SIG-M5 (cell line): ENCODE measurements at places on chromosomes 7 and 10.

- DNase-seq = no peak
Measured at GRCh38 chr10:110397856-110398255, 93.1 kb upstream of the SMNDC1 start.

DNA sequence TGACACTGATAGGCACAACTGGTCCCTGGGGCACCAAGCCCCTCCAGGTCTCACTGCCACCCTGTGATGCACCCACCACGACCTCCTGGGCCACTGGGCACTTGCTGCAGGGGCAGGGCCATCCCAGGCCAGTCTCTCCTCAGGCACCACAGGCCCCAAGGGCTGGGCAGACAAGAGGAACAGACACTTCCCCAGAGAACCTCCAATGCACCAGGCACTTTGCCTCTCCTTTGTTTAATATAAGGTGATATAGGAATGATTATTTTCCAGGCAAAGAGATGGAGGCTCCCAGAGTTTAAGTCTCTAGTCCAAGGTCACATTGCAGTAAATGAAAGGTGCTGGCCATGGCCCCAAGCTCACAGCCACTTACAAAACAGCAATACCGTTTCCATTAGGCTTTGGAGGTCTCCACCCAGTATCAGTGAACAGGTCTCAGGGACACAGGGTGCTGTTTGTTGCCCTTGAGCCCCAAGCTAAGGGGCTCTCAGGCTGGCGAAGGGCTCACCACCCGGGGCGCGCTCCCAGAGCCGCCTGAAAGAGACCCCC is 4.5 kb downstream of the DEPP1 start:
- DNase-seq = no peak

GRCh38 chr7:109246330-109247077 is 676.8 kb downstream of the DNAJB9 start:
- no peak for DNase-seq

DNA sequence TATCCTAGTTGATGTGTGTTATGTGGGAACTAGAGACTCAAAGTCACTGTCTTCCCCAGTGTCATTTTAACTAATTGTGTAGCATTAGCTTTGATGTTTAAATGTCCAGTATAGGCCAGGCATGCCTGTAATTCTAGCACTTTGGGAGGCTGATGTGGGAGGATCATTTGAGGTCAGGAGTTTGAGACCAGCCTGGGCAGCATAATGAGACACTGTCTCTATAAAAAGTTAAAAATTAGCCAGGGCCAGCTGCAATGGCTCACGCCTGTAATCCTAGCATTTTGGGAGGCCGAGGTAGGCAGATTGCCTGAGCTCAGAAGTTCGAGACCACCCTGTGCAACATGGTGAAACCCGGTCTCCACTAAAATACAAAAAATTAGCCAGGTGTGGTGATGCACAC is 24.4 kb downstream of the DDX50 start:
- DNase-seq = no peak

DNA sequence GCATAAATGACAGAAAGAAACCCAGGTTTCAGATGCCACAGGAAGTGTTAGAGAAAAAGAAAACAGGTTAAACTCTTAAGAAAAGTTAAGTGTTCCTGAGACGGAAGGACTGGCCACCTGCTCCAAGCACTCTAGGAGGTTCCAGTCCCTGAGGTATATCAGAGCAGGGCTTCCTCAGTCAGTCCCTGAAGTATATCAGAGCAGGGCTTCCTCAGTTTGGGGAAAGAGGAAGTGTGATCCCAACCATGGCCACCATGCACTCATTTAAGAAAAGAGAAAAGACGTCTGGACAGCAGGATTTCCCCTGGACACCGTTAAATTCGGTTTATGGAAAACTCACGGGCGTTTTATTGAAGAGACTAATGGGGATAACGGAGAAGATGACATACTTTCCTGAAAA is 133.4 kb upstream of the PFKP start:
- no peak for DNase-seq

GRCh38 chr10:126156012-126156411 is 232.3 kb downstream of the ADAM12 start:
- DNase-seq = no peak

DNA sequence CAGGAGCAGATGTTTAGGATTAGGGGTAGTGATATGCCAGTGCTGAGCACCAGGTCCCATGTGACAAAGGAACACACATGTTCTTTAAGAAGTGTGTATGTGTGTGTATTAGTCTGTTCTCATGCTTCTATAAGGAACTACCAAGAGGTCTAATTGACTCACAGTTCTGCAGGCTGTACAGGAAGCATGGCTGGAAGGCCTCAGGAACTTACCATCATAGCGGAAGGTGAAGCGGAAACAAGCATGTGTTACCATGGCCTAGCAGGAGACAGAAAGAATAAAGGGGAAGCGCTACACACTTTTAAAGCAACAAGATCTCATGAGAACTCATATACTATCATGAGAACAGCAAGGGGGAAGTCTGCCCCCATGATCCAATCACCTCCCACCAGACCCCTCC is 22.8 kb upstream of the PDZD8 start:
- no peak for DNase-seq

DNA sequence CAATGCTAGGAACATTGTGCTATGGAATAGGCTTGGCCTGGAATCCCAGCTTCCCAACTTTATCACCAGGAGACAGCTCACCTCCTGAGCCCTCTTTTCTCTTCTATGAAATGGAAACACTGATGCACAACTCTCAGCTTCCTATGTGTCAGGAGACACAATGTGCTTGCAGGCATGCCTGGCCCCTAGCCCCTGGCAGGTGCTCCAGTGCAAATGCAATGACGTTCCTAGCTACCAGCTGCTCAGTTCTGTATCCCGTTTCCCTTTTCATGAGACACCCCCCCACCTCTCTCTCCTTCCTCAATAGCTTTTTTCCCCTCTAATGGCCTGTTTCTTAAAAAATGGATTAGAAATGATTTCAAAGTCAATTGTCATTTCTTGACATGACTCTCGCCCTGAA is 30.7 kb downstream of the HABP2 start:
- no peak for DNase-seq

- no peak for DNase-seq
Measured at GRCh38 chr10:96259150-96259549, 12.2 kb downstream of the BLNK start.

DNA sequence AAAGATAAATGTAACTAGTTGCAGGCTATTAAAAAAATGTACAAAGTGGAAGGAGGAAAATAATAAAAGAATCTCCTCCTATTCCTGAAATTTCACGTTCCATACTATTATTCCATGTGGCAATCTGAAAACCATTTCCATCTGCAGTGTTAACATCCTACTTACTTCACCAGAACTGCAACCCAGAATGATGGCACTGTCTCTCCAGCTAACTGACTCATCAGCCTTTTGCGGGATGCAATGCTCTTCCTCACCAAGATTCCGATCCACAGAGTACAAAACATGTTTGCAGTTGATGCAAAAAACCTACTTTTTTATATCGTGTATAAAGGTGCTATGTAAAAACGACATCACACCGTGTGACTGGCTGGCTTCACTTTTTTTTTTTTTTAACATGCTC is 50.8 kb downstream of the ESYT2 start:
- DNase-seq = no peak

DNA sequence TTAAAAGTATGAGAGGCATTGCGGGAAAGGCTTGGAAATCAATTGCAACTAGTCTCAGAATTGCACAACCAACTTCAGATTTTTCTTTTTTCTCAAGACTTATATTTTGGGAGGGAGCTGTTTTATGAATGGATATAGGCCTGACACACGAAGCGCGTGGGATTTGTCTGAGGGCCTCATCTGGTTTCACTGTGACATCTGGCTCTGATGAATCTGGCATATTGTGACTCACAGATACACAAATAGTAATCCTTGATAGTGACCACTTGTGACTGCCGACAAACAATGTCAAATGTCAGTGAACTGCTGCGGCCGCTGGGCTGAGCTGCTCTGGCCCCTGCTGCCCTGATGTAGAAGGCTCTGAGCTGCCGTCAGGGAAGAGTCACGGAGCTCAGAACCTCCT is 655.1 kb downstream of the INHBA start:
- DNase-seq = no peak

- DNase-seq = no peak
Measured at GRCh38 chr10:121267236-121268003, 330.8 kb downstream of the FGFR2 start.

GRCh38 chr7:77426521-77427051 is 10.4 kb upstream of the GSAP start:
- no peak for DNase-seq

GRCh38 chr7:52410032-52410431 is 625.4 kb upstream of the POM121L12 start:
- no peak for DNase-seq

DNA sequence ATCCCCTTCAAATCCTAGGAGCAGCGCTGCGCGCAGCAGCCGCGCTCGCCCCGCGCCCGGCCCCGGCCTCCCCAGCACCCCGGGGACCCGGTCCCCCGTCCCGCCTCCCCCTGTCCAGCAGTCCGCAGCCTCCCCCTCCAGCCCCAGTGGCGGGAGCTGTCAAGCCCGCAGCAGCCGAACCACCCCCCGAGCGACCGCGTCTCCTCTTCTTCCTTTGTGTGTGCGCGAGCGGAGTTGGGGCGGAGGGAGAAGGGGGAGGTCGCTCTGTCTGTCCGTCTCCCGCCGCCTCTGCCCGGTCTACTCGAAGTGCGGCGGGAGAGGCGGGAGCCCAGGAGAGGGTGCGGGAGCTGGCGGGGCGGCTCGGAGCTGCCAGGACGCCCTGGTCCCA is 375 bp upstream of the CHN2 start:
- DNase-seq = no peak

DNA sequence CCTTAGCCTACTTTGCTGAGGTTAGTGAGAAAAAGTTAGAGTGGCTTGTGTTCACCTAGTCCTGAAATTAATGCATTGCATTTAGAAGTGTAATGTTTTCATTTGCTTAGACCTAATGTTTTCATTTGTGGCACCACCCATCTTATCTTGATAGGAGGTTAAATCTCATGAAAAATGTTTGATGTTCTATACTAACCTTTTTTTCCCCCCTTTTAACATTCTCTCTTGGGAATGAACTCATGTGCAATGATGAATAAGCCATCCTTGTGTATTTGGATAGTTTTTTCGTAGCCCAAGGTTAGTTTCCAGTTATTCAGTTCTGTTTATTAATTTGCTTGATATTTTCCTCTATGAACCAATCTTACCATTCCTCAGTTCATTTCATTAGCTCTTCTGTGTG is 2.8 kb downstream of the FHIP2A start:
- DNase-seq = no peak

DNA sequence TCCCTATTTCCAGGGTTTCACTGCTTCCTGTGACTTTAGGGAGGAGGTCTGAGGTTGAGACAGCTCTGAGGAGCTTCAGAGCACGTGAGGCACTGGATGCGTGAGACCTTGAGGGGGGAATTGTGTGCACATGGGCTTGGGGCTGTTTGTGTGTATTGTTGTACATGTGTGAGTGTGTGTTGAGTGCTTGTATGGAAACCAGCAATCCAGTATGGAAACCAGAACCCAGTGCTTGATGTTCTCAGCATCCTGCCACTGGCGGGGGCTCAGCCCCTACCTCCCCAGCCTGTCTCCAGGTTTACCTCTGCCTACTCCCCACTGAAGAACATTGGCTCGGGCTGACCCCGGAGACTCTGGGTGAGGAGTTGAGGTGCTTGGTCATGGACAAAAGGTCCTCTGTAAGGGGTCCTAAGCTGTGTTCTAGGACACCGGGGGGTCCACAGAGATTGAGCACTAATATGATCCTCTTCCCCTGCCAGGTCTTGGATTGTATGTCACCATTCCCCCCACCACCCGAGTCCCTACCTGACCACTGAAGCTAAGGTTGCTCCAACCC is 20.8 kb downstream of the SFTPD start:
- no peak for DNase-seq

DNA sequence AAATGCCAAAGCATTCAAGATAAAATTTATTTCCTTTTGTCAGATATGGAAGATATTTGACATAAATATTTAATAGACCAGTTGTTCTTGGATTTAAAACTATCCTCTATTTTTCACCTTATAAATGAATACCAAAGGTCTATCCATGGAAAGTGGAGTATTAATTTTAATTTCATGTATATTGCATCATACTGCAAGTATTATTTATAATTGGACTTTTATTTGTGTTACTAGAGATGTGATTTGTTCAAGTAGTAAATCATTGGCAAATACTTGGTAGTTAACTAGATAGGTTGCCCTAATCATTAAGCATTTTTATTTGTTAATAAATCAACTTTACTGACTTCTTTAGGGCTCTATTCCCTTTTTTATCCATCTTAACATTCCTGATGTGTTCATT is 98.1 kb downstream of the CDC14C start:
- no peak for DNase-seq

- no peak for DNase-seq
Measured at GRCh38 chr10:110841767-110842267, 29.9 kb upstream of the PDCD4 start.

- no peak for DNase-seq
Measured at GRCh38 chr7:151900986-151901621, 24.2 kb upstream of the PRKAG2 start.

GRCh38 chr7:71538210-71538609 is 406.3 kb downstream of the GALNT17 start:
- no peak for DNase-seq

DNA sequence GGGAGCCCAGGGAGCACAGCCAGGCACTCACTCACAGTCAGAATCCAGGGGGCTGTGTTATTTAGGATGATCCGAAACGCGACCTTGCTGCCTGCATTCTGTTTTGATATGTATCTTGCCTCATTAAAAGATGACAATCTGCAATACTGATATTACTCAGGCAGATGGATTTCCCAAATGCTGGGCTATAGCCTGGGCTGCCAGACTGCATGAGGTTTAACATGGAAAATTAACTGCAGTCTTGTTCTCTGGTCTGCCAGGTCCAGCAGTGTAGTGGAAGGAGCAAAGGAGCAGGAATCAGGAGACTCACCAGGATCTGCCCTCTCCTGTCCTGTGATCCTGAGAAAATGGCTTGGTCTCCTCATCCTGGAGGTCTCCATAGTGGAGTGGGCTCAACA is 258.1 kb downstream of the PAXIP1 start:
- no peak for DNase-seq

DNA sequence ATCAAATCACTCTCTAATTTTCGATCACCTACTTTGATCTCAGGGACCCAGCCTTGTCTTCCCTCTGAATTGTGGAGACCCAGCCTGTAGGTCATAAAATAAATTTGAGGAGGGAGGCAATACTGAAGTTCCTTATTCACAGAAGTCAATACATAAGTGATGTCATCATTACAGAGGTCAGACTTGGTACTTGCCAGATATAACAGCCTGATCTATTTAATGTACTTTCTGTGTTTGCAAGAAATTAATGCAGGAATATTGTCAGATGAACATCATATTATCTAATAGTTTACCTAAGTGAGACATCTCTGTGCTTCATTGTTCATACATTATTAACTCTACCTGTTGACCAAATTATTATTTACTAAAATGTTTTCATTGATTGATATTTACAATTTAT is 105.6 kb downstream of the GPAM start:
- DNase-seq = no peak

GRCh38 chr7:86926732-86927131 is 132.7 kb downstream of the ELAPOR2 start:
- no peak for DNase-seq
